ENCODE measurements at places on chromosomes 3 and 15.

DNA sequence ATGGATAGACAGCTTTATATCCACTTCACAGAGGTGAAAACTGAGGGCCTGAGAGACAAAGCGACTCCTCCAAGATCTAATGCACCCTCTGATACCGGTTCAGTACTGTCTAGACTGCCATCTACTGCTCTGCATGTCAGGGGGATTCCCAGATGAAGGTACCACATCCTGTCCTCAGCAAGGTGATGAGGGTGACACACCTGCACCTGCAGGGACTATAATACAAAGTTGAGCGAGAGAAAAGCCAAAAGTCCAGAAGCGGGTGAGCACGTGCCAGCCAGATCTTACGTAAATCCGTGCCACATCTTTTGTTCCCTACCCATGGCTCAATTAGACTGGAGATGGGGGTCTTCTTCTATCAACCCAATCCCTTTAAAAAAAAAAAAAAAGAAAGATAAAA lies 32.4 kb upstream of the HES1 start:
- DNase-seq: no peak

DNA sequence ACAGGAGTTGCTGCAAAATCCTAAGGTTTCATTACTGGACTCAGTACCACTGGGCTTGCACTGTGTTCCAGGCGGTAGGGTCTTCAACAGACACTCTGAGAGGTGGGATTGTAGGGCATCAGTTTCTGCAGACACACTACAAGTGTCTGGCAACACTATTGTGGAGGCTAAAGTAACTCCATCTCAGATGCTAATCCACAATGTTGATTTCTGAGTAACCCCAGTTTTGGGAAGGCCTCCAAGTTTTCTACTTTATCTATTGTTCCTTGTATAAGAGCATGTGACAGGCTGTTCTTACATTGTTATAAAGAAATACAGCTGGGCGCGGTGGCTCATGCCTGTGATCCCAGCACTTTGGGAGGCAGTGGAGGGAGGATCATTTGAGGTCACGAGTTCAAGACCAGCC lies 2.5 kb upstream of the ABHD5 start:
- no peak for DNase-seq

GRCh38 chr15:40342416-40343320 lies 1.9 kb upstream of the CCDC9B start:
- no peak for DNase-seq

DNA sequence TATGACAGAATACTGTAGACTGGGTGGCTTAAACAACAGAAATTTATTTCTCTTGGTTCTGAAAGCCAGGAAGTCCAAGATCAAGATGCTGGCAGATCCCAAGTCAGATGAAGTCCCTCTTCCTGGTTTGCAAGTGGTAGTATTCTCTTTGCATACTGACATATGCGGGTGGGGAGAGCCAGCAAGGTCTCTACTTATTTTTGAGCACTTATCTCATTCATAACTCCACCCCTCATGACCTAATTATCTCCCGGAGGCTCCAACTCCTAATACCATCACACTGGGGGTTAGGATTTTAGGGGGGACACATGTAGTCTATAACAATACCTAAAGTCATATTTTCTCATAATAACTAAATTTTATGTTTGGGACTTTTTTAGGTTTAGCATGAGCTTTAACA lies 65.3 kb downstream of the BLM start:
- no peak for DNase-seq

GRCh38 chr3:171257251-171258203 lies 202.7 kb downstream of the TNIK start:
- DNase-seq: no peak

DNA sequence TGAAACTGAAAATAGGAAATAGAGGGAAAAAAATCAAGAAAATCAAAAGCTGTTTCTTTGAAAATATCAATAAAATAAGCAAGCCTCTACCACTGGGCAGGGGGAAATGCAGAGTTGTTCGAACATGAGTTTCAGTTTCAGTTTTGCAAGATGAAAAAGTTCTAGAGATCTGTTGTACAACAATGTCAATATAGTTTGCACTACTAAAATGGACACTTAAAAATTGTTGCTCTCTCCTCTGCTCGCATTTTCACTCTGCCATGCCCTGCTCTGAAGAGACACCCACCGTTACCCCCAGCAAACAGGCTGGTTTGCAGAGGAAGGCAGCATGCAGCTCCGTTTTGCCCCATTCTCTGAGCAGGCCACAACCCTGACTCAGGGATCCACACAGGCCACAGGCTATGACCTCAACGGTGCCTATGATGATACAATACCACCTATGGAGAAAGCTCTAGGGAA lies 64.5 kb downstream of the ZNF148 start:
- no peak for DNase-seq

DNA sequence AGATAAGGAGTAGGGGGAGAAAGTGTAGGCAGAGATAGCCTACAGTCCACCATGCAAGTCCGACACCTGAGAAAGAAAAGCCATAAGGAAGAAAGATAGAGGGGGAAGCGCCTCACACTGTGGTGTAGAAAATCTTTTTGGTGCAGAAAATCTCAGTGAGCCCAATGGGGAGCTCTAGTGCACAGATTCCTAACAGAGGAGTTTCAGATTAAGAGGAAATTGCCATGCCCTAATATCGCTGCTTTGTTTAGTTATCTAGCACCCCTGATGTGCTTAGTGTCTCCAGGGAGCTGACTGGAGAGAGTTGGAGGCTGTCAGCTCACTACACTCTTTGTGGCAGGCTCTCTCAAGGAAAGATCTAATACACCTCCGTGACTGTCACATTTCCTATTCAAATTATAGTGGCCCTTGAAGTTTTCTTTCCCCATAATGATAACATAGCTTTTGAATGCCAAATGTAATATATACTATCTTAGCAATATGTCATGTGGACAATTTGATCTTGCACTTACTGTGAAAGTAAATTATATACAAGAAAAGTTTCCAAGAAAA lies 33.7 kb downstream of the CGGBP1 start:
- no peak for DNase-seq

DNA sequence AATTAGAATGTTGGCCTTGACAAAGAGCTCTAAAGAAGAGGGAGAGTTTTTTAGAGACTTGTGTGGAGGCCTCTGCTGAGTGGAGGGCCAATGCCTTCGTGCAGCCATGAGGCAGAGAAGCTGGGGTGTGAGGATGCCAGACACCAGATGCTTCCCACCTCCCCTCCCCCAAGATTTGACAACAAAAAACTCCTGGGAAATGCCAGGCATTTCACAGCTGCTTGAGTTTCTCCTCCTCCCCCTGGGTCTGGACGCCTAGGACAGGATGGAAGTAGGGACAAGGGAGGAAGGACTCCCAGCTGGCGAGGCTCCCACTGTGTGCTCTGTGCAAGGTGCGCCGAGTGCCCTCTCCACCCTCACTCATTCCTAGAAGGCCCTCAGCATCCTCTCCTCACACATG lies 20.1 kb downstream of the TGM4 start:
- no peak for DNase-seq

DNA sequence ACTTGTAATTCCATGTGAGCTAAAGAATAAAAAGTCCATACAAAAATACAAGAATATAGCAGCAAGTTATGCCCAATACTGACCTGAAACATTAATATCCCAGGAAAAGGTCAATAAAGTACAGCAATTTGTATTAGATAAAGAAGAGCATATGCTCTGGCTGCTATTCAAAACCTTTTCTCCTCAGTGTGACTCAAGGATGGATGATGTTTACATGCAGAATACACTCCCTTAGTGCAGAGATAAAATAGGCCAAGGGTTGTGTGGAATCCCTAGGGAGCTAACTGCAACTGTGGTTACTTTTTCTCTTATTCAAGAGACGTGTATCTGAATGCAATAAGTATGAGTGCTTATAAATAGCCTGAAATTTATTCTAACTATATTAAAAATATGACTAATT lies 78.7 kb downstream of the SLC9A9 start:
- no peak for DNase-seq

DNA sequence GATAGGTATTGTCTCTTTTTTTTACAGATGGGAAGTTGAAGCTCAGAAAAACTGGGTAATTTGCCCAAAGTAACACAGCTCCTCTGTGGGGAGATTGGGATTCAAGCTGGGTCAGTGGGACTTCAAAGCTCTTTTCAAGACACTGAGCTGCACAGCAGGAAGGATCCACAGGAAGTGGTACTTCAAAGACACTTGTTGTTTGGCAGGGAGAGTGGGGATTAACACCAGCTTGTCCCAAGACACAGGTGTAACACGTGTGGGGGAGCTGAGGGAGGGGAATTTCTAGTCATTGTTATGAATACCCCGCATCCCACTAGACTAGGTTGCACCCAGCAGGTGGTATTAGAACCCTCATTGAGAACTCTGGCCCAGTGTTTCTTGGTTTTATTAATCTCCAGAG lies 116.0 kb downstream of the FOXB1 start:
- DNase-seq: no peak

GRCh38 chr15:40850576-40851112 lies 6.8 kb downstream of the SPINT1 start:
- DNase-seq: no peak

DNA sequence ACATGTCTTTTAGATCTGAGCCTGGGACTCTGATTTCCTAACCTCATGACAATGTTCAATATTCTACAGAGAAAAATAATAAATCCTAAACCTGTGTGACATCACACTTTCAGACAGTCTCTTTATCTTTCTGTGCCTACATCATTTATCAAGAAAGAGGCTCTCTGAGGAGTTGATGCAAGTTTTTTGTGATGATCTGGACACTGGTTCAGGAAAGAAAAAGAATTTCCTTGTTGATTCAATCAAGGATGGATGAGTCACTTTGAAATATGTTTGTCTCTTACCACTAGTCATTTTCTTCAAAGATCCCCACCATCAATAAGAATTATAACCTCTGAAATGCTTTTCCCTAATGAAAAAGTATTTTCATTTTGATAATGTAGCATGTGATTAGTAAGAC lies 404.6 kb downstream of the WDR72 start:
- DNase-seq: no peak

DNA sequence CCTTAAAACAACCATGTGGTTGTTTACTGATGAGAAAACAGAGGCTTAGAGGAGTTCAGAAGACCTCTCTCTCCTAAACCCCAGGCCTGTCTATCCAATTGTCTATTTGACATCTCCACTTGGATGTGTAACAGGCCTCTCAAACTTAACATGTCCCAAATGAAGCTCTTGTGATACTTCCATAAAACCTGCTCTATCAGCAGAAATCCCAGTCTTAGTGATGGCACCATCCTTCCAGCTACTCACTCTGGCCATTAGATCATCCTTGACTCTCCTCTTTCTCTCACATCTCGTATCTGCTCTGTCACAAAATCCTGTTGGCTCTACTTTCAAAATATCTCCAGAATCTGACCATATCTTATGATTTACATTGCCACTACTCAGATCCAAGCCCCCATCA lies 28.8 kb downstream of the EHHADH start:
- no peak for DNase-seq

GRCh38 chr3:156551746-156552145 lies 3.2 kb downstream of the SSR3 start:
- no peak for DNase-seq

- DNase-seq: no peak
Observed at GRCh38 chr3:66856533-66856932, 141.6 kb upstream of the KBTBD8 start.

DNA sequence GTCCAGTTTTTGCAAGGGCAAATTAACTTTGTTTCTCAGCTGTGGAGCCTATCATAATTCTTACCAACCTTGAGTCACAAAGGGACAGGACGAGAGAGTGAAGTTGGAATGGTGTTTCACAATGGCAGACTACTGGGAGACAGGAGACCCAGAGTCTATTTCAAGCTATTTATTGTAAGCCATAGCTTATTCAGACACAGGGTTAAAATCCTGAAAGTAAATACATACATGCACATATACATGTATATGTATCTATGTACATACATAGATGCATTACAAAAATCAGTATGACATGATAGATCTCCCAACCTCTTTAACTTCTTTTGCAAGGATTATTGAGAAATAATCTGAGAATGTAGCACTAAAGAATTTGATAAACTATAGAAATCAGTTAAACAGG lies 86.3 kb downstream of the DNAJC13 start:
- no peak for DNase-seq

DNA sequence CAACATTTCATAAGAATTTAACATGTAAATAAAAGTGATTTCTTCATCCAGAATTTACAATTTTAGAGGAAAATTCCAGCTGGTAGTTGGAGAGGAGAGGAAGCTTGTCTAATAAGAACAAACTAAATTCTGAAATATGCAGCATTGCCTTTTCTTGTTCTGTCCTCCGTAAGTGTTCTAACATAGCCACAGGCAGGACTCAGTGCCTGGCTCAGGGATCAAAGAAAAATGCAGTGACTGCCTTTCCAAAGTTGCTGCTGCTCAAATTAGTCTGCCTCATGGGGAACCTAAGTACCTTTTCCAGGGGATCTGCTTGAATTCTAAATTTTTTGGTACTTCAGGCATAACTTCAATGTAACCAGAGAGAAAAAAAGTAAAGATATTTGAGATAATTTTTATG lies 713.0 kb upstream of the CADM2 start:
- DNase-seq: no peak

GRCh38 chr3:149247929-149248691 lies 26.5 kb upstream of the CP start:
- no peak for DNase-seq

- no peak for DNase-seq
Observed at GRCh38 chr3:21752749-21753347, 1.8 kb upstream of the ZNF385D start.

- DNase-seq: no peak
Observed at GRCh38 chr3:123301331-123302184, 99.8 kb downstream of the SEC22A start.

- no peak for DNase-seq
Observed at GRCh38 chr15:98000249-98001203, 40.0 kb downstream of the ARRDC4 start.

- no peak for DNase-seq
Observed at GRCh38 chr3:190695994-190696393, 166.5 kb downstream of the GMNC start.

DNA sequence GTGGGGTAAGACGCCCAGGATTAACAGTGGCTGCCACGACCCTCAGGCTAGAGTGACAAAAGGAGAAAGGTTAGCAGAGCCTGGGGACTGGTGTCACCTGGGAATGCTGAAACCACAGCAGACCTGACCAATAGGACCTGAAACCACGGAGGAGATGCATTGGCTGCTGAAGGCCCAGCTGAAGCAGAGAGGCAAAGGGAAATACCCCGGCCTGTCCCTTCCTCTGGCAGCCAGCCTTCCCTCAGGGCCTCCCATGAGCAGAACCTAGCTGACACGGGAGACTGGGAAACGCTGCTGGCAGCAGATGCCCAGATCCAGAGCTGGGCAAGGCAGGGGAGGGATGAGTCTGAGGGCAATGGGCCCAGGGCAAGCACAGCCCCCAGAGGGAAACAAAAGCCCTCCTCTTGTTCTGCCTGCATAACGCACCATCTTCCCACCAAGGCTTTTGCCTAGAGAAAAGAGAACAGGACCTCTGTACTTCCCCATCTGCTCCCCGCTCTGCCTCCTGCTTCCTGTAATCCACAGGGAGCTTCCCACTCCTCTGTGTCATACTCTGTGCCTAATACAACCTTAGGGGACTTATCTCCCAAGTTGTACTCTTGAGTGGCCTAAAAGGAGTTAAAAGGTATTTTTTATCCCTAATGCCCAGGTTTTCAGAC lies 216.2 kb downstream of the ABHD5 start:
- DNase-seq: no peak

GRCh38 chr3:160921020-160921635 lies 165.1 kb downstream of the PPM1L start:
- no peak for DNase-seq

GRCh38 chr3:32002561-32003368 lies 21.2 kb downstream of the ZNF860 start:
- no peak for DNase-seq

- DNase-seq: no peak
Observed at GRCh38 chr15:52378746-52379394, 83.3 kb upstream of the MYO5C start.

- no peak for DNase-seq
Observed at GRCh38 chr15:28082891-28083684, 16.0 kb downstream of the OCA2 start.

GRCh38 chr3:127490271-127491023 lies 100.1 kb downstream of the TPRA1 start:
- no peak for DNase-seq
